ENCODE measurements at places on chromosomes 13 and 19.

DNA sequence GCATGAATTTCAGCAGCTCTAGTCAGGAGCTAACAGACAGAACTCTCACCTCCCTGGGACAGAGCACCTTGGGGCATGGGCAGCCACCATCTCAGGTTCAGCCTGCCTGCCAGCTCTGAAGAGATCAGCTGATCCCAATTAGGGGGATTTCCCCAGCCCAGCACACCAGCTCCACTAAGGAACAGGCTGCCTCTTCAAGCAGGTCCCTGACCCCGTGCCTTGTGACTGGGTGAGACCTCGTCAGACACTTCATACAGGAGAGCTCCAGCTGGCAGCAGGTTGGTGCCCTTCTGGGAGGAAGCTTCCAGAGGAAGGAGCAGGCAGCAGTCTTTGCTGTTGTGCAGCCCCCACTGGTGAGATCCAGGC lies 84.5 kb upstream of the UFM1 start:
- DNase-seq = no peak

DNA sequence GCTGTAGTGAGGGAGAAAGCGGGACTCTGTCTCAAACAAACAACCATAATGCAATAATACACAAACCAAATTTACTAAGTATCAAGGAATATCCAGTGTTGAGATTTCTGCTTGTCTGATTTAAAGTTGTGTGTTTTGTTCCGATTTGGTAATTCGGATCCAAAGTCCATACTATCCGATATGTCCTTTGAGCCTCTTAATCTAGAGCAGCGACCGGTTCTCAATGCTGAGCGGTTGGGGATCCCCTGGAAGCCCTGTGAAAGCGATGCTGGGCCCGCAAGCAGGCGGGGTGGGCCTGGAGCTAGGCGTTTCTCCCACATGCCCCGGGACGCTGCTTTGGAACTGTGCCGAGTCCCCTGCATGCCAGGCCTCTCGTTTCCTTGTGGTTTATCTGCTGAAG lies 20.2 kb downstream of the C19orf44 start:
- no peak for DNase-seq

GRCh38 chr13:27170516-27171243 lies 931 bp downstream of the USP12 start:
- no peak for DNase-seq

- no peak for DNase-seq
Observed at GRCh38 chr19:55539090-55539984, 2.4 kb upstream of the SBK2 start.

DNA sequence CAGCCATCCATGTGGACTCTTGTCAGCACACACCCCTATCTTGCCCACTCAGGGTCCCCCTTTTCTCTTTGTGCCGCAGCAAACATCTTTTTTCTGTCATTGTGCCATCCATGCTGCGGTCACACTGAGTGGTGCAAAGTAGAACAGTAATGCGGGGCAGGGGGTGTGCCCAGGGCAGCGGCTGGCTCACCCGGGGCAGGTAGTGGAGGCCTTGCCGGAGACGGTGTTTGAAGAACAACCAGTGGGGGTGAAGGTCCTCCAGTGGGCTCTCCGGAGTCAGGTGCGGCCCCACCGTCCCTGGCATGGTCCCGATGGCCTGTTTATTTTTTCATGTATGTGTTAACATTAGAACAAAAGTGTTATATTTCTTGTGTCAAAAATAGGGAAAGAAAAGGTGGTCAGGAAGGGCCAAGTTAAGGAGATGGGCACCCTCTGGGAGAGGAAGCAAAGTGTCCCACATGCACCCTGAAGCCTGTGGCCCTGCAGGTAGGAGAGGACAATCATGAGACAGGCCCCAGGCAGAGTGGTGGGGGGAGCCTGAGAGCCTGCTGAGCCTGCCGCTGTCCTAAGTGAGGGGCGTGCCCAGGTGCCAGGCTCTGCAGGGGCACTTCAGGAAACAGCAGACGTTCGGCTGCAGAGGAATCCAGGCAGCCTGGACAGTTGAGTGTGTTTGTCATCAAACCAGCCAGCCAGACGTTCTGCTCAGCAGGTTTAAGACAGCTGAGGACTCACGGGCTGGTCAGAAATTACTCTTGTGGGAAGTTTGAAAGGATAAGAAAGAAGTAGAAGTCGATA lies 12.3 kb downstream of the TSSK6 start:
- no peak for DNase-seq

- no peak for DNase-seq
Observed at GRCh38 chr19:345320-345879, 804 bp upstream of the MIER2 start.

DNA sequence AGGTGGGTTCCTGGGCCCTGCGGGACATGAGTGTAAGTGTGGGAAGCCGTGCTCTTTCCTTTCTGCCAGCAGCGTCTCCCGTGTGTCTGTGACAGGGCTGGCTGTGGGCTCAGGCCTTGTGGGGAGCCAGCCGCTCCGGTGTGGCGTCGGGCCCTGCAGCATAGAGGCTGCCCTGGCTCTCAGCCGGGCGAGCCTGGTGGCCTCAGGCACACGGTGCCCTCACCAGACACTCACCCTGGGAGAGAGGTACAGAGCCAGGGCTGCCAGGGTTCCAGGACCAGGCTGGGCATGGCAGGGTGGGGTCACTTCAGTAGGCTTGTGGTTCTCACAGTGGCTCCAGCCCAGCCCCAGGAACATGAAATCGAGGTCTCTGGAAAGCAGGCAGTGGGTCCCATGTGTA lies 324.8 kb downstream of the TEX29 start:
- no peak for DNase-seq

- DNase-seq = no peak
Observed at GRCh38 chr13:85283408-85283807, 515.8 kb downstream of the SLITRK6 start.

- DNase-seq = no peak
Observed at GRCh38 chr19:8209462-8210378, 550 bp downstream of the CERS4 start.

DNA sequence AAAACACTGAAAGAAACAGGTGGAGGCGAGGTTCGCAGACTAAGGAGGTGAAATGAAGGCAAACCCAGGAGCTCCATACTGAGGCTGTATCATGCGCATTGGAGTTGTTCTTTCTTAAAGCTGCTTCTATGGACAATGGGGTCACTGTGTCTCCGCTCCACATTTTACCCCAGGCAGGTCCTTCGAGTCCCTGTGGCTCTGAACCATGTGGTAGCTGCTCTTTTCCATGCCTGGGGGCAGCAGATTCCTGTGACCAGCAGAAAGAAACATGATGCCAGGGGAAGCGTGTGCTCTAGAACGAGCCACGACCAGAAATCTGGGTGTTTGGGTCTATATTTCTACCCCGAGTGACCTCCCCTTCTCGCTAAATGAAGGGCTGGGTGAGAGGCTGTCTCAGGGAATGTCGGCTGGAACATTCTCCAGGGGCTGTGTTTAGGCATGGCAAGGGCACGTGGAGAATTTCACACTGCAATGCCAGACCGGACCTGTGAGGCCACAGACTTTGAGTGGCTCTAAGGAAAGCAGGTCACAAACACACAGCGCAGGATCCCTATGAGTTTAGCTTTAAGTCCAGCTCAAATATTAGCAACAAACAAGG lies 95.7 kb upstream of the IRS2 start:
- no peak for DNase-seq

DNA sequence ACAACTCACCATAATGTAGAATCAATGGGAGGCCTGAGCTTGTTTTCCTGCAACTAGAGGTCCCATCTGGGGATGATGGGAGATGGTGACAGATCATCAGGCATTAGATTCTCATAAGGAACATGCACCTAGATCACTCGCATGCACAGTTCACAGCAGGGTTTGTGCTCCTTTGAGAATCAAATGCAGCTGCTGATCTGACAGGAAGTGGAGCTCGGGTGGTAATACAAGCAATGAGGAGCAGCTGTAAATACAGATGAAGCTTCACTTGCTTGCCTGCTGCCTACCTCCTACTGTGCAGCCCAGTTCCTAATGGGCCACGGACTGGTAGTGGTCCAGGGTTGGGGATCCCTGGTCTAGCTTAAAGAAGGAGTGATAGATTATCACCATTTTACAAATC lies 33.0 kb downstream of the KPNA3 start:
- DNase-seq = no peak

DNA sequence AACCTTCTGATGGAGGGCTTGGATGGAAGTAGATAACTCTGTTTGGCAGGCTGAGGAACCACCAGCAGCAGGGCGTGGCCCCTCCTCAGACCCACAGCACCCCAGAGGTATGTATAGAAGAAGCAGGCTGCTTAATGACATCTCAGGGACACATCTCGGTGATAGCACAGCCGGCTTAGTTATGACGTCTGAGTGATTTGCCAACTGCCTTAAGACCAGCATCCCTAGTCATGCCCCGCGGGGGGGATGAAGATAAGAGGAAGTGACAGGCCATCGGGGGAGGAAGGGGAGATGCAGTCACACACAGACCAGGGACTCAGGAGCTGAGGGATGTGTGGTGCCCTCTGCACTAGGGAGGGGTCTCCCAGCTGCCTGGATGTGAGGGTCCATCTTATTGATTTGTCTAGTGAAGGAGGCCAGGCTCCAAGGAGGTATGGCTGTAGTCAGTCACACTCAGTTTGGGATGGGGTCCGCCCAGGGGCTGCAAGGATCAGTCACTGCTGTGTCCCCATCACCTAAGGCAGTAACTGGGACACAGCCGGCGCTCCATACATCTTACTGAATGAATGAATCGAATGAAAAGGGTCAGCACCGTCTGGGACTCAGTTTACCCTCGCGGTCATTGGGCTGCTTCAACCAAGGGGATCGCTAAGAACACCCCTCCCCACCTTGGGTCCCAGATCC lies 19.2 kb upstream of the ERCC1 start:
- peak; percentile 66 for DNase-seq

DNA sequence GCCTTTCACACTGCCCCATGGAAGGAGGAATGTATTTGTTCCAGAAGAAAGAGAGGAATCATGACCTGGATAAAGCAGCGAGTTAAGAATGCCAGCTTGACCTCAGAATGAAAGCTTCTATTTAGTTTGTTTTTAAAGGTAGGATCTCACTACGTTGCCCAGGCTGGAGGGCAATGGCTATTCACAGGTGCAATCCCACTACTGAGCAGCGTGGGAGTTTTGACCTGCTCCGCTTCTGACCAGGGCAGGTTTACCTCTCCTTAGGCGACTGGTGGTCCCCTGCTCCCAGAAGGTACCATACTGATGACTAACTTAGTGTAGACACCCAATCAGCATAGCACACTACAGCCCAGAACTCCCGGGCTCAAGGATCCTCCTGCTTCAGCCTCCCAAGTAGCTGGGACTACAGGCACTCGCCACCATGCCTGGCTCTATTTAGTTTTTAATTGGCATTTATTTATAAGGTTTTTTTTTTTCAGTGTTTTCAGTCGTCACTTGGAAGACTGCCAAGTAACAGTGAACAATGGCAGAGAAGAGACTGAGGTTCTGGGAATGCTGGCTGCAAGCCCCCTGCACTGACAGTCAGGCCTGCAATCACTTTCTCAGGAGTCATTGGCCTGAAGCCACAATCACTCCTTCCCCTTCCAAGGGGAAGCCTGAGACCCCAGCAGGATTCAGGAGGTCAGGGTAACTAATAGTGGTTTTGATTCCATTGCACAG lies 73.1 kb downstream of the EPS15L1 start:
- no peak for DNase-seq

DNA sequence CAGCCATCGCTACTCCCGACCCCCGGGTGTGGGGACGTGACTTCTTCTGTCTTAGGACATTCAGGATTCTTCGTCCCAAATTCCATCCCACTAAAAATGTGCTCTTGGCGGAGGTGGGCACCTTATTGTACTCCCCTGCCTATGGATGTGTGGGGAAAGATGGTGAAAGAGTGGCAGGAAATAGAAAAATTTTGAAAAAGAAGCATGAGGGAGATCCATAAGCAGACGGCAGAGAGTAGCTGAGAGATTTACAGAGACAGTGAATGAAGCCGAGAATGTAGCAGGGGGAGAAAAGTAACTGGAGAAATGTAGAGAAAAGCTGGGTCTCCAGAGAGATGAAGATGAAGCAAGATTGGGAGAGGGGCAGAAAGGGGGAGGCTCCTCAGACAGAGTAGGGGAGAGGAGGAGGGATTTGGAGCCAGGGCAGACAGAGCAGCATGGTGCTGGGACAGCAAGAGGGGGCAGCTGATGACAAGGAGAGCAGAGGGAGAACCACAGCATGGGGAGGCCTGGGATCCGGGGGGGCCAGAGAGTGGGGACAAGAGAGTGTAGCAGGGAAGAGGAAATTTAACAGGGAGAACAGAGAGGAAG lies 843 bp downstream of the ZNF610 start:
- DNase-seq = no peak

DNA sequence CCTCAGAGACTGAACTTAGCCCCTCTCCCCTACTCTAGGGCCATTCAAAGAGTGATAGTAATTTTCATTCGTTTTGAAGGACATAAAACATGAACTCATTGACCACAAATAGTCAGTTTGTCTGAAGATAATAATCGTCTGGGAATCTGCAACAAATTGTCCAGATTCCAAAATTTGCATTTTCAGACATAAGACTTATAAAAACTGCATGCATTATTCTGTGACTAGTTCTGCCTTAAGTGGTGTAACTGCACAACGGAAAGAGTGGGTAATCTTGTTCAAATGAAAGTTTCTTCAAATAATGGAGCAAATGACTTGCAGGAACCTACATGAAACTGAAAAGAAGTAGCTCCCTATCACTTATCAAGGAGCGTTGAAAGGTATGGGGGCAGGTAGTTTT lies 8.4 kb downstream of the CSNK1A1L start:
- no peak for DNase-seq

DNA sequence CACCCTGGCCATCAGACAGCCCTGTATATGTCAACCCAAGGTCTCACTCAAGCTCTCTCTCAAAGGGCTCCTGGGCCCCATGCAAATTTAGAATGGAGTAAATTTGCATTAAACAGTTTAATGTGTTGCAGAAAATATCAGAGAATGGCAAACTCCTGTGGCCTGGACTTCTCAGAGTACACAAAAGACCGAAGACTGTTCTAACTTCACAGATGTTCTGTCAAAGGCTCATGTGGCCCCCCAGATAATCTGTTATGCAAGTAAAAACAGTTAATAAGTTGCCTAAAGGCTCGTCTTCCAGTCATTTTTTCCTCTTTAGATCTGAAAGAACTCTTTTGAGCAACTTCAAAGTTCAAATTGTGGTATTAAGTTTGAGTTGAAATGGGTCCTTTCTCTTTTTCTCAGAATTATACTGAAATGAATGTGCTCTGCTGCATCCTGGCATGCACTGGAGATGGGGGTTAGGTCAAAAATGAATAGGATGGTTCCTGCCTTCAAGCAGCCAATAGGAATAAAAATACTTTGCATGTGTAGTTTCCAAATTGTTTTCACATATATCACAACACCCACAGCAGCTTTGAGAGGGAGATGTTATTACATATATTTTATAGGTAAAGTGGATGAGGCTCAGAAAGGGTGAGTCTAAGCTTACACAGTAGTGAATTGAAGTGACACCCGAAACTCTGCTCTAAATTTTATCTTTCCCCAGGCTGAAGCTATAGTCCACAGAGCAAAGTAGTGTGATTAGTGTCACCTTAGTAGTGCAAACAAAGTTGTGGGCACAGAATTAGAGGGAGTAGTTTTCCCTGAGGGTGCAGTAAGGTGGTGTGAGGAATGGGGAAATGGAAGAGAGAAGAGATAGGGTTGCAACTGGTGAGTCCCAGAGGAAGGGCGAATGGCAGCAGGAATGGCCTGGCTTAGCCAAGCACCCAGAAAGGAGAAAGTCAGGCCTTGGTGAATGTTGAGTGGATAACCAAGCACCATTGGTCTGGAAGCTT lies 205.0 kb upstream of the RFC3 start:
- DNase-seq = no peak
